ENCODE measurements at places on chromosomes 4 and X.

DNA sequence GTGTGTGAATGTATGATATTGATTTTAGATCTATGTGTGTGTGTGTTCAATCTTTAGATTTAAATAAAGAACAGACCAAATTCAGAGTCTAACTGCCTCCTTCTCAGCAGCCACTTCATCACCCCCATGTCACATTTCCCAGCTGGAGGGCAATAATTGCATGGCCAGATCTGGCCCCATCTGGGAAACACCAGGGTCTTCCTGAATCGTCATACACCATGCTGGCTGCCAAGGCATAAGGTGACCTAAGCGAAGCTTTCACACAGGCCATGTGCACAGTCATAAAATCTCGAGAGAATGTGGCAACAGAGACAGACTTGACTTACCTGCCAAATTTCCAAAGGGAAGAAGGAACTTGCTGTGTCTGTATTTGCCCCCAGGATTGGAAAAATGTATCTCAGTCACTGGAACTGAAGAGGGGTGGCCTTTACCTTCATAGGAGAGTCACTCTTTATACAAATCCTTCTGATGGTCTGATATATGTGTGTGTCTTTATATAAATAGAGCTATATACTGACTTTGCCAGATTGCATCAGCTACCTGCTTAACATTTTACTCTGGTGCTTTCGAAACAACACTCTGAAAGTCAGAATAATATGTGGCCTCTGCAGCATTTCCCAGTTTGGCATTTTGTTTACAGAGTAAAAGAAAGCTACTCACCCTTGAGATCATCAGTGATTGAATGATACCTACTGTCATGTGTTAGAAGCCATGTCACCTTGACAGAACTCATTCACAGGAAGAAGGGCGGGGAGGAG is at the start of gene PLAC1:
TSS of gene PLAC1 (minus strand) at position 470 of the 758 bp plus-strand sequence. CDS start 91,789 bp downstream, outside the sequence.
- DNase-seq = no peak

DNA sequence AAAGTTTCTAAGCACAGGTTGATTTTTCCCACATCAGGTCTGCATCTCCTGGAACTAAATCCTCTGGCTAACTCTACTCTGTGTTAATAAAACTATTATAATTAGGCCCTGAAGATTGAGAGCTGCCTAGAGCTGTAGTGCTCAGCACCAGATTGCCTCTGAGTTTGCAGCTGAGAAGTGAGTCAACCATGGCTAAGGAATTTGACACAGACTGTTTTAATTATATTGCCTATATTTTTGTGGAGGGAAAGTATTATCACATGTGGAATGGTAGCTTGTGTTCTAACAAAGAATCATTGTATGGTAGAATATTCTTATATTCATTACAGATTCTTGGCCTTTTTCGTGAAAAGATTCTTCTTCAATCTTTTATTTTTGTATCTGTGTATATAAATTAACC is 1907.6 kb upstream of the TENM3 start:
- no peak for DNase-seq

GRCh38 chrX:120365320-120365719 is 3.4 kb downstream of the ATP1B4 start:
- peak; percentile 1 for DNase-seq

DNA sequence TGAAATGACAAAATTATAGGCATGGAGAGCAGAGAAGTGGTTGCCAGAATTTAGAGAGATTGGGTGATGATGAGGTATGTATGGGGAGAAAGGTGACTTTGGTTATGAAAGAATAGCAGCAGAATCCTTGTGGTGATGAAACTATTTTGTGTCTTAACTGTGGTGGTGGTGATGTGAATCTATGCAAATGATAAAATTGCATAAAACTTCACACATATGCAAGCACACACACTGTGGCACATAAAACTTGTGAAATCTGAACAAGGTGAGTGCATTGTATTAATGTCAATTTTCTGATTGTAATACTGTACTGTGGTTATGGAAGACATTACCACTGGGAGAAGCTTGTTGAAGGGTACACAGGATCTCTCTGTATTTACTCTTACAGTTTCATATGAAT is 91.0 kb downstream of the IL15 start:
- no peak for DNase-seq

GRCh38 chr4:38618505-38618904 is 45.5 kb upstream of the KLF3 start:
- no peak for DNase-seq

DNA sequence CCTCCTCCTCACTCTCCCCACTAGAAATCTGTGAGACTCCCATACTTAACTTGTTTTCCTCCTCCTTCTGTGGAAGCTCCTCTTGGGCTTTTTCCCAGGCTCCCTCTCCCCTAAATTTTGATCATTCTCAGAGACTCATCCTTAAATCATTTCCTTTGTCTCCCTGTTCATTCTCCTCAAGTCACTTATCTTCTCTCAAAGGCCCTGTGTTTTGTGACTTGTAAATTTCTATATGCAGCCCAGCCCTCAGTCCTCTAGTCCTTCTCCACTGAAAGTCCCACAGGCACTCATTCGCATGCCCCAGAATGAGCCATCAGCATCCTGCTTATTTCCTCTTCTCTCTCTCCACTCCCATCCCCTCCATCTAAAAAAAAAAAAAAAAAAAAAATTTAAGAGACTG is 171.8 kb downstream of the SOWAHB start:
- no peak for DNase-seq

GRCh38 chr4:153207567-153207966 is 3.3 kb downstream of the TRIM2 start:
- no peak for DNase-seq

- peak; percentile 62 for DNase-seq
Observed at GRCh38 chr4:78569306-78569821, 17.8 kb downstream of the ANXA3 start.

- no peak for DNase-seq
Observed at GRCh38 chrX:124127496-124127895, 166.0 kb downstream of the STAG2 start.

- peak; percentile 12 for DNase-seq
Observed at GRCh38 chr4:4203688-4204400, 22.9 kb downstream of the OTOP1 start.

DNA sequence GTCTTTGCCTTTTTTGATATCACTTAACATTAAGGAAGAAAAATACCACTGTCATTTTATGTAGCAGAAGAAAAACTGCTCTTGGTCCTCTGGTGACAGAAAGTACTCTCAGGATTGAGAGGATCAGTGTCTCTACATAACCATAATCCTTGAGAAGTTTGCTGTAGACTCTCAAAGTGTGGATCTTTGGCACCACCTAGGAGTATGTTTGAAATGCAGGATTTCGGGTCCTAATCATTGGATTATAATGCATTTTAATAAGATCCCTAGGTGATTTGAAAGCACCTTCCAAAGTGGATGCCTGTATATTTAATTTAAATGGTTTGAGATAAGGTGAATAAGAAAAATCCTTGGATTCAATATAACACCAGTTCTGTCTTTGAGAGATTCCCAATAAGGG is 23.2 kb downstream of the MOB1B start:
- DNase-seq = no peak

DNA sequence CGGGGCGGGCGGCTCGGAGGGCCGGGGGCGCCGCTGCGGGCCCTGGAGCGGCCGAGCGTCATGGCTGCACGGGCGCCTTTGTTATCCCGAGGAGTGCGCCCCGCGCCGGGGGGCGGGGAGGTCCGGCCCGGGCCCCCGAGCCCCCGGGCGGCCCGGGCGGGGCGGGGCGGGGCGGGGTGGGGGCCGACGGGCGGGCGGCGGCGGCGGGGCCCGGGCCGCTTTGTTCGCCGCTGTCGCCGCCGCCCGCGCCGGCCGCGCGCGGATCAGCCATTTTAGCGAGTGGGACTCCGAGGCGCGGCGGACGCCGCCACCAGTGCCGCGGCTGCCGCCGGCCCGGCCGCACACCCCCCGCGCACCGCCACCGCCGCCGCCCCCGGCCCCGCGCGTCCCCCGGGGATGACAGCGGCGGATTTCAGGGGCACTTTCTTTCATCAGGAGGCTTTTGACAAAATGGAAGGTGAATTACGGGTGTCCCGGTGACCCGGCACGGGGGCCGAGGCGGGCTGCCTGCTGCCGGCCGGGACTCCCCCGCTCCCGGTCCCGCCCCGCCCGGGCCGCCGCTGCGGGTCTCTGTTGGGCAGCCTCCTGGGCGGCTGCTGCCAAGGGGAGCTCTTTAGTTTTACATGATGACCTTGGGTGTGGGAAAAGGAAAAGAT is 1.2 kb downstream of the HMGB3 start:
- DNase-seq = no peak

- DNase-seq = no peak
Observed at GRCh38 chrX:130550351-130550750, 148.6 kb downstream of the RBMX2 start.

- DNase-seq = no peak
Observed at GRCh38 chrX:2549876-2550275, 49.1 kb upstream of the DHRSX start.

- DNase-seq = no peak
Observed at GRCh38 chr4:152168987-152169616, 366.8 kb downstream of the FBXW7 start.

- DNase-seq = no peak
Observed at GRCh38 chr4:98564852-98565251, 93.6 kb downstream of the TSPAN5 start.

DNA sequence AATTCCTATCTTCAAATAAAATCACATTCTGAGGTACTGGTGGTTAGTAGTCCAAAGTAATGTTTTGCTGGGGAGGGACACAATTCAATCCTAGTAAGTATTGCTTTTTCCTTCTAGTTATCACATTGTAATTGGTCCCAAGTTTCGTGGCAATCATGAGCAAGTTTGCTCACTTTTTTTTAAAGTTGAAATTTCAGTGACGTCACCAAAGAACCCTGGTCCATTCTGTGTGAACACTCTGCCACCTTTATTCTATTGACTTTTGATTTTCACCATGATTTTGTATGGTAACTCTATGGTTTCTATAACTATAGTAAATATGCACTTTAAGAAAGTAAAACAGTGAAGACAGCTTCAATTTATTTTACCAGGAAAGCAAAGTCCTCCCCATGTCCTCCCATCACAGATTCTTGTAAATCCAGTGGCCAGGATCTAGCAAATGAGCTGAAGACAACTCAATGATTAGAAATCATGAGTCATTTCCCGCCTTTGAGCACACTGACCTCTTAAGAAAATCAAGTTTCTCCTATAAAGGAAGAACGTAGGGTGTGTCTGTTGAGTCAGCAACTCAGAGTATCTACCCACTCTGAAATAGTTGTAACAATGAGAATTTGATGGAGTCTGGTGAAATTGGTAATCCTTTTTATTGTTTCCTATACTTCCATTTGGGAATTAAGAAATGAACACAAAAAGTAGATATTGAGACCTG is 1306.6 kb upstream of the PABPC4L start:
- DNase-seq = peak; percentile 21

DNA sequence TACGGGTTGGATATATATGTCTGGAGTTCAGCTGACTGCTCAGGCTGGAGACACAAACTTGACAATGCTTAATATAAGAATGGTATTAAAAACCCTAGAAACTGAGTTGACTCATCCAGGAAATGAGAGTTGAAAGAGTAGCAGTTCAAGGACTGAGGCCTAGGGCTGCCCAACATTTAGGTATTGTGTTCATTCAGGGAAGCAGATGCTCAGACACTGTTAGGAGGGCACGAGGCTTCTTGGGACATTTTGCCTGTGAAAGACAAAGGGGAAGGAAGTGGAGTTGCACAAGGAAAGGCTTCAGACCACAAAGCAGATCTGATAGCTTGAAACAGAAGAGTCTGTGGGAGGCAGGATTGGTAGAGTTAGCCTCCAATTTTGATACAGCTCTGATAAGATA is 52.0 kb upstream of the HS3ST1 start:
- DNase-seq = no peak

DNA sequence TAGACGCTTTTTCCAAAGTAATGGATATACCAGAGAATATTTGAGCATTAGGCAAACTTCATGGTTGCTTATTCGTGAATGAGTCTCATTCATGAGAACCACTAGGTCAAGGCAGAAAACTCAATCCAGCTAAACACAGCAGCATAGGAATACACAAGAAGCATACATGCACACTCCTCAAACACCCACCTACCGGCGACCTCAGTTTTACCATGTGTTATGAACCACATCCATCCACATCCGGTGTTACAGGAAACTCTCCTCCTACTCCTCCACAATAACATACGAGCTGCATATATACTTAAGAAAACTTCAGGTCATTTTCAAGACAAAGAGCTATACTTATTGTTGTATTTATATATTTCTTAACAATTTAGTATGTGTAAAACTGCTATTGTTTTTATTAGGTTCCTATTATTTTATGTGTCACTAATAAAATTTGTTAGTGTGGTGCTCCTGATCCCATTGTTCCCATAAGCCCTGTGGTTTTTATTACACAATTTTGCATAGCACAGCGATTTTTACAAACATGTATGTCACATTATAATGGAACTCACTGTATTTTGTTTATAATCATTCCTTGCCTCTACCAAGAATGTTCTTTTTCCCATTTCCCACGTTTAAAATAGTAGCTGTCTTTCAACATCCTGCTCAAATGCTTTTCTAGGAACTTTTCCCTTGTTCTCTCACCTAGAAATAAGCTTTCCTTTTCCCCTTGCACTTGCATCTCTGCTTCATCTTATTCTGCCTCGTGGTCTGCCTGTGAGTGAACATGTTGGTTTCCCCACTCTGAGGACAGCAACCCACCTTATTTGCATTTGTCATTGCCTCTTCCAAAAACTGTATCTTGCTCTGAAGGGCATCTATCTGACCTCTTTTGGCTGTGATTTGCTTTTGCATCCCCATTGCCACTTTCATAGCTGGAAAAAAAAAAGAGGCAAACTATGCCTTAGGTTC is 48.3 kb downstream of the STBD1 start:
- DNase-seq = no peak

GRCh38 chr4:86249074-86249473 is 110.8 kb downstream of the MAPK10 start:
- DNase-seq = no peak

GRCh38 chr4:82644734-82645126 is 82.9 kb upstream of the TMEM150C start:
- DNase-seq = no peak

GRCh38 chr4:137631605-137632004 is 99.3 kb upstream of the PCDH18 start:
- DNase-seq = no peak

GRCh38 chrX:312621-313331 is 5.8 kb downstream of the GTPBP6 start:
- DNase-seq = no peak

GRCh38 chr4:88106205-88106604 is 52.2 kb downstream of the ABCG2 start:
- DNase-seq = no peak

DNA sequence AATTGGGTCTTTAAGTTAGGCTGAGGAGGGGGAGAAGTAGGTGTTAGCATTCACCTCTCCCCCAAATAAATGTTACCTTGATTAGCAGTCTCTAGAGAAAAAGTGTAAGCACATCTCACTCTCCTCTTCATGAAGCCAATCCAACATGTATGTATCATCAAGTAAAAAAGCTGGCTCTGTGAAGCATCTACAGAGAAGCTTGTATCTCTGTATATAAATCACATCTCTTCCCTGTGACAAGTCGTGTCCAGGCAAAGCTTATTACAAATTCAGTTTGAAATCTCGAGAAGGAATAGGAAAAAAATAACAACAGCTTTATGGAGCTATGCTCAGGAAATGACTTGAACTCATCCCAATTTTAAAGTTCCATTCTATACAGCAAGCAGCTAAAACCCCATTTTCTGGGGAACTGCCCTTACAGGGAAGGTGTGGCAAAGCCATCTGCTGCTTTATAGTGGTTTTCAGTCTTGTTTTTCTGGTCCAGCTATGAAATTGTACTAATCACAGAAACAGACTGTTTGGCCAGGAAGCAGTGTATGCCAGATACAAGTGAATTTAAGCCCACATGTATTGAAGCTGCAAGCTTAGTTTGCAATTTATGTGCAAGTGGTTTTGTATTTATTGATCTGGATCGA is 313.3 kb upstream of the NOCT start:
- DNase-seq = no peak

Measured in LoVo (cell line).